ENCODE measurements at places on chromosomes 3 and 15. TPM values are rescaled to one million over a fixed set of nuclear protein-coding genes. Genes with fewer than 3 reads are reported as not detected.

- DNase-seq, result no peak
Observed at GRCh38 chr3:78076379-78076778, 1036.5 kb downstream of the ROBO2 start.

GRCh38 chr3:136343446-136343845, 93.3 kb downstream of the PCCB start:
- DNase-seq, result no peak

Gene BTD
- total RNA-seq, result 18.0 TPM

Gene MCTP2
- total RNA-seq, result 31.3 TPM

Gene AP3B2
- 5.8 TPM for total RNA-seq
